ENCODE measurements at places on chromosomes 2 and 18. TPM values are rescaled to one million over a fixed set of nuclear protein-coding genes. Genes with fewer than 3 reads are reported as not detected.
A peak's percentile ranks its signal among the peaks of the same experiment; 100 is the strongest.

Gene BCL2
- 6.3 TPM for total RNA-seq

Gene PTCD3
- 76.8 TPM for total RNA-seq

Gene B3GNT7
- total RNA-seq: 32.6 TPM

Gene SH3RF3
- 7.6 TPM for total RNA-seq

Gene ZNF804A
- total RNA-seq: 0.86 TPM

Gene LIMS4
- total RNA-seq: 2.0 TPM

Gene ADGRF3
- 0.08 TPM for total RNA-seq

Gene D2HGDH
- 33.4 TPM for total RNA-seq

Gene NGEF
- total RNA-seq: 0.71 TPM

Gene TMEM247
- not detected for total RNA-seq

Gene PLCD4
- total RNA-seq: 1.5 TPM

DNA sequence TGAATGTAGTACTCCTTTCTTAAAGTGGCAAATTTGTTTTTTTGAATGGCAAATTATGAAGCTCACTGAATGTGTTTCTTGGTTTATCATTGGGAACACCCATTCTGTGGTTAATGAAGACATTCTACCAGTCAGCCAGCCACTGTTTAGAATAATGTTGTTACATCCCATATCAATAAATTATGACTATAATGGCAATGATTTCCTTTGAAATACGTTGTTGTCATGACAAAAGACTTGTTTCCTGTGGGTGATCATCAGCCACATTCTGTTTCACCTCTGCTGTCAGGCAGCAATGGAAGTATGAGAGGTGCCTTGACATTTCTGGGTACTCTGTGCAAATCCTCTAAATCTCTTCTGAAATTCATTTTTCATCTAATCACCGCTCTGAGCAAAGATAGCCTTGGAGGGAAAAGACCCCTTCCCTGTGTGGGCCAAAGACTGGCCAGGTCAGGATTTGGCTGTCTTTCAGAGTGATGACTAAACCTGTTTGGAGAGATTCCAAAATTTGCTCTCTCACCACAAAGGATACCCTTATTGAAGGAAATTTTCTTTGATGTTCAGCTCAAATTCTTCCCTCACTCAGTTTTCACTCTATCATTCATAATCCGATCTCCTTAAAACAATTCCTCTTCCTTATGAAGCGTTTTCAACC, 869.2 kb downstream of the BCL11A start:
- no peaks in the 10 kb centered on the region for H3K4me1 ChIP-seq
- no peaks in the 10 kb centered on the region for H3K27me3 ChIP-seq
- no peak overlapping the region for H3K4me3 ChIP-seq
- H3K36me3 ChIP-seq: no peaks in the 10 kb centered on the region
- no peak overlapping the region for H3K27ac ChIP-seq

DNA sequence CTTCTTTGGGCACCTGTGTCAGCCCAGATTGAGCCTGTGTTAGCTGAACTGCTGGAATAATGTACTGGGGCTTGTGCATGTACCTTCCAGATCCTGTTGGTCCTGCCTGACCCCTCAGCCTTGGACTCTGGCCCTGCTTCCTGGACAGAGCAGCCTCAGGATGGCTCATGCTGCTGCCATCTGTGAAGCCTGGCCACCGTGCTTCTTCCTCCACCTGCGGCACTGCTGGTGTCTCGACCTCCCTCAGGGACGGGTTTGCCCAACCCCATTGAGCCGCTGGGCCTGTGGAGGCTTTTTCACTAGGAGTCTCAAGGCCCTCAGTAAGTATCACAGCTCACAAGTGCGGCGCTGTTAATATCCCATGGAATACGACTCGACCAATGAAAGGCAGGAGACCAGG, 342.7 kb downstream of the TGIF1 start:
- no peaks in the 10 kb centered on the region for H3K36me3 ChIP-seq
- H3K4me3 ChIP-seq: no peak overlapping the region
- no peaks in the 10 kb centered on the region for H3K27me3 ChIP-seq
- no peak for DNase-seq

DNA sequence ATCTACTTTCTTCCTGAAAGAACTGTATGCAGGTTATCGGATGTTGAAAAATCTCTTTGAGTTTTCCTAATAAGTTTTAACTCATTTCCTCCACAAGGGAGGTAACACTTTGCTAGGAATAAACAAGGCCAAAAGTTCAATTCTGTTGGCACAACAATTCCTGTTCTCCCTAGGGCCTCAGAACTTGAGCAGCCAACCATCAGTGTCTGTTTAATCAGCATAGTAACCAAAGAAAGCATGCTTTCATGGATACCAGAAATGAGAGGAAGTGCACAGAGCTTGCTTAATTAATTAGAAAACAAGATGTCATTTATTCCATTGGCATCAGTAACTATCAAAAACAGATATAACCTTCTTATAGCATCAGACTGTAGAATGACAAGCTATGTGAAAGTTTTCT, 503.2 kb upstream of the CNTNAP5 start:
- H3K4me3 ChIP-seq: no peak overlapping the region
- H3K36me3 ChIP-seq: no peaks in the 10 kb centered on the region
- no peaks in the 10 kb centered on the region for H3K4me1 ChIP-seq

DNA sequence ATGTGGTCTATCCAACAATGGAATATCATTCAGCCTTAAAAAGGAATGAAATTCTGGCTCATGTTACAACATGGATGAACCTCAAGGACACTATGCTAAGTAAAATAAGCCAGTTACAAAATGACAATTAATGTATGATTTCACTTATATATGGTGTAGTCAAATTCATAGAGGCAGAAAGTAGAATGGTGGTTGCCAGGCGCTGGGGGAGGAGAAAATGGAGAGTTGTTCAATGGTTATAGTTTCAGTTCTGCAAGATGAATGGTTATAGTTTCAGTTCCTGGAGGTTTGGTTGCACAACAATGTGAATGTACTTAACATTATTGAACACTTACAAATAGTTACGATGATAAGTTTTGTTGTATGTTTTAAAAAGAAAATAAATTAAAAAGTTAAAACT, 79.2 kb upstream of the IL1R2 start:
- no peak for DNase-seq
- H3K4me3 ChIP-seq: no peak overlapping the region
- H3K4me1 ChIP-seq: no peaks in the 10 kb centered on the region
- H3K27ac ChIP-seq: no peak overlapping the region
- no peaks in the 10 kb centered on the region for H3K36me3 ChIP-seq

- H3K27me3 ChIP-seq: no peaks in the 10 kb centered on the region
- no peaks in the 10 kb centered on the region for H3K36me3 ChIP-seq
- no peaks in the 10 kb centered on the region for H3K4me1 ChIP-seq
- no peak for DNase-seq
These were observed 101.0 kb downstream of the PTGR3 start for GRCh38 chr18:75107931-75108276.

DNA sequence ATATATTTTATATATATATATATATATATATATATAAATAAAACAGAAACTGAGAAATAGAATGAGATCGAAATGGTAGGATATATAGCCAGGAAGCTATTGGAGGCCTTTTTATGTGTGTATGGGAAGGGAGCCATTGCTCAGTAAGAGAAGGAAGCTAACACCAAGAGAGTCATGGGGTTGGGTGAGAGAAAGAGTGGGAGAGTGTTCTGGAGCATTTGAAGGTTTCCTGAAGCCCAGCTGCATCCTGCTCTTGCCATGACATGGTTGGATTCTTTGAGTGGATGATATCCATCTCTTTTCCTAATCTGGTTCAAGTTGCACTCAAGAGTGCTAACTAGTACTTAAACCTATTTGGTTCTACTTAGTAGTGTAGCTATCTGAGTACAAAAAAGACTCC, 282.3 kb downstream of the DYSF start:
- no peaks in the 10 kb centered on the region for H3K27me3 ChIP-seq
- H3K27ac ChIP-seq: no peak overlapping the region
- DNase-seq: no peak
- H3K4me3 ChIP-seq: no peak overlapping the region
- H3K36me3 ChIP-seq: no peaks in the 10 kb centered on the region
- H3K4me1 ChIP-seq: no peaks in the 10 kb centered on the region

DNA sequence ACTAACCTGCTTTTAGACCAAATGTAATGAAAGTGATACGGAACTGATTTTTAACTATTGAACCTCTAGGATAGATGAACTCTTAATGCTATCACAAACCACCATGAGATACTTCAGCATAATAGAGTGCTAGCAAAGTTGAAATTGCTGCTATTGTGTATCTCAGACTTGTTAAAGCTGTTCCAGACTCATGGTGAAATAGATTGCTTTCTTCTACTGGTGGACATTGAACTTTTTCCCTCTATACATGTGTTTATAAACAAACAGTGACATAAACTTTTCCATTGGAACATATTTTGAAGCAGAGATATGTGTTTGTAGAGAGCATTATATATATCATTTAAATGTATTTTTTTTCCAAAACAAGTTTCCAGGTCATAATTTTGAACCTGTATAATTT, 157.3 kb downstream of the CAMKMT start:
- no peak for DNase-seq
- H3K27me3 ChIP-seq: no peaks in the 10 kb centered on the region
- H3K4me1 ChIP-seq: no peaks in the 10 kb centered on the region
- H3K27ac ChIP-seq: no peak overlapping the region
- H3K36me3 ChIP-seq: no peaks in the 10 kb centered on the region

GRCh38 chr18:37299471-37300304, 265.9 kb downstream of the CELF4 start:
- peak overlapping the region; percentile 33 for H3K27ac ChIP-seq
- no peaks in the 10 kb centered on the region for H3K27me3 ChIP-seq
- H3K36me3 ChIP-seq: no peaks in the 10 kb centered on the region
- H3K4me1 ChIP-seq: peaks cover 5% of the 10 kb centered on the region

- no peak for DNase-seq
- no peaks in the 10 kb centered on the region for H3K36me3 ChIP-seq
- H3K4me3 ChIP-seq: no peak overlapping the region
- H3K4me1 ChIP-seq: no peaks in the 10 kb centered on the region
These were observed 121.3 kb upstream of the RNU4ATAC start for GRCh38 chr2:121409388-121409787.

- H3K27me3 ChIP-seq: no peaks in the 10 kb centered on the region
- H3K27ac ChIP-seq: no peak overlapping the region
- no peak overlapping the region for H3K4me3 ChIP-seq
- no peak for DNase-seq
These were observed 15.7 kb upstream of the TTC39C start for GRCh38 chr18:23998820-23999219.

- no peaks in the 10 kb centered on the region for H3K27me3 ChIP-seq
- no peaks in the 10 kb centered on the region for H3K4me1 ChIP-seq
- no peak overlapping the region for H3K27ac ChIP-seq
- DNase-seq: peak; percentile 47
- no peak overlapping the region for H3K4me3 ChIP-seq
These were observed 460.6 kb upstream of the DSEL start for GRCh38 chr18:67977067-67977616.

- DNase-seq: no peak
- no peak overlapping the region for H3K4me3 ChIP-seq
- H3K27me3 ChIP-seq: no peaks in the 10 kb centered on the region
- H3K27ac ChIP-seq: no peak overlapping the region
- H3K4me1 ChIP-seq: peaks cover 14% of the 10 kb centered on the region
These were observed 111.0 kb upstream of the MGAT5 start for GRCh38 chr2:134142903-134143302.

- peaks cover 6% of the 10 kb centered on the region for H3K4me1 ChIP-seq
- no peaks in the 10 kb centered on the region for H3K36me3 ChIP-seq
- no peak overlapping the region for H3K4me3 ChIP-seq
These were observed 150.8 kb downstream of the PTRHD1 start for GRCh38 chr2:24642351-24642750.

DNA sequence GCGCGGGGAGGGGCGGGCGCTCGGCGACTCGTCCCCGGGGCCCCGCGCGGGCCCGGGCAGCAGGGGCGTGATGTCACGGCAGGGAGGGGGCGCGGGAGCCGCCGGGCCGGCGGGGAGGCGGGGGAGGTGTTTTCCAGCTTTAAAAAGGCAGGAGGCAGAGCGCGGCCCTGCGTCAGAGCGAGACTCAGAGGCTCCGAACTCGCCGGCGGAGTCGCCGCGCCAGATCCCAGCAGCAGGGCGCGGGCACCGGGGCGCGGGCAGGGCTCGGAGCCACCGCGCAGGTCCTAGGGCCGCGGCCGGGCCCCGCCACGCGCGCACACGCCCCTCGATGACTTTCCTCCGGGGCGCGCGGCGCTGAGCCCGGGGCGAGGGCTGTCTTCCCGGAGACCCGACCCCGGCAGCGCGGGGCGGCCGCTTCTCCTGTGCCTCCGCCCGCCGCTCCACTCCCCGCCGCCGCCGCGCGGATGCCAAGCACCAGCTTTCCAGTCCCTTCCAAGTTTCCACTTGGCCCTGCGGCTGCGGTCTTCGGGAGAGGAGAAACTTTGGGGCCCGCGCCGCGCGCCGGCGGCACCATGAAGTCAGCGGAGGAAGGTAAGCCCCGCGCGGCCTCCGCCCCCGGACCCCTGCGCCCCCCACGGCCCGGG, at the start of gene NFATC1:
Gene NFATC1 (plus strand): TSS at position 170 of the 644 bp plus-strand sequence. CDS start 295 bp downstream, at position 465.
- peak; percentile 78 for DNase-seq
- H3K4me1 ChIP-seq: peaks cover 16% of the 10 kb centered on the region
- H3K4me3 ChIP-seq: peak within 1 kb of the TSS; percentile 45
- H3K36me3 ChIP-seq: no peaks in the 10 kb centered on the region

DNA sequence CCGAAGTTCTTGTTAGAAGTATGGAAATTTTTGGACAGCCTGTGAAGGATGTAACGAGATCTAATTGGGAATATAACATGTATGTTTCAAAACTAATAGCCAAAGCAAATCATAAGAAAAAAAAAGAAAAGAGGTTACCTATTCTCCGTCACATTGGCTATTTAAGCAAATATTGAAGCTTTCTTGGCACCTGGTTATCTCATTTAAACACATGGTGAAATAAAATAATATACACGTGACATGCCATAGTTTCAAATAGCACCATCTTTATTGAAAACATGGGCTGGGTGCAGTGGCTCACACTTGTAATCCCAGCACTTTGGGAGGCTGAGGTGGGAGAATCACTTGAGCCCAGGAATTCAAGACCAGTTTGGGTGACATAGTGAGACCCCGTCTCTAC, 56.7 kb downstream of the ZEB2 start:
- no peak overlapping the region for H3K27ac ChIP-seq
- H3K4me1 ChIP-seq: peaks cover 34% of the 10 kb centered on the region
- H3K4me3 ChIP-seq: no peak overlapping the region

- no peaks in the 10 kb centered on the region for H3K36me3 ChIP-seq
- peak overlapping the region; percentile 96 for H3K27ac ChIP-seq
- DNase-seq: no peak
- peak overlapping the region; percentile 65 for H3K4me3 ChIP-seq
- no peaks in the 10 kb centered on the region for H3K27me3 ChIP-seq
These were observed 467 bp downstream of the PUM2 start for GRCh38 chr2:20350041-20350712.

DNA sequence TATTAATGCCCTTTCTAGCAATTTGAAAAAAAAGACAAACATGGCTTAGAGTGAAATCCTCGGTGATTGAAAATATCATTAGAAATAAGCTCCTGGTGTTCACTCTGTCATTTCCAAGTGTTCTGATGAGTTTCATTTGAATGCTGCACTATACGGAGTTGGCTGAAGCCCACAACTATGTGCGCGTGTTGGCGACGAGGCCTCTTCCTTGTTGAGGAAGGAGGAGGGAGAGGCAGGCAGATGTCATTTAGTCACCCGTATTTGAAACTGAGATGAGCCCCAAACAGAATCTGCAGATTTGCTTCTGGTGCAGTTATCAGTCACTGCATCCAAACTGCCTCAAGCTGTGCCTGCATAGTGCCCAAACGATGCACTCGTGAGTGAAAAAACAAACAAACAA, 23.5 kb upstream of the SKOR2 start:
- H3K4me1 ChIP-seq: no peaks in the 10 kb centered on the region
- peaks cover 12% of the 10 kb centered on the region for H3K27me3 ChIP-seq
- no peak for DNase-seq
- no peak overlapping the region for H3K27ac ChIP-seq
